ENCODE measurements at places on chromosomes 6 and 20. TPM values are rescaled to one million over a fixed set of nuclear protein-coding genes. Genes with fewer than 3 reads are reported as not detected.

PI3 gene
- not detected for total RNA-seq

ADGRF1 gene
- not detected for total RNA-seq

C6orf58 gene
- total RNA-seq = not detected

FLRT3 gene
- total RNA-seq = 53.7 TPM

PLTP gene
- total RNA-seq = 73.7 TPM

METTL24 gene
- 11.5 TPM for total RNA-seq

OPRM1 gene
- total RNA-seq = 2.8 TPM

TGM3 gene
- total RNA-seq = 0.40 TPM

NKAIN2 gene
- 44.9 TPM for total RNA-seq

NRN1 gene
- 43.9 TPM for total RNA-seq

PCNA gene
- total RNA-seq = 102 TPM

TEAD3 gene
- total RNA-seq = 6.4 TPM

PRSS35 gene
- total RNA-seq = 38.4 TPM

APCDD1L gene
- 0.11 TPM for total RNA-seq

CLVS2 gene
- total RNA-seq = 6.4 TPM

ME1 gene
- total RNA-seq = 8.4 TPM

BIRC7 gene
- total RNA-seq = 1.6 TPM

TPD52L1 gene
- total RNA-seq = 55.1 TPM

EYA2 gene
- total RNA-seq = 28.2 TPM

COL12A1 gene
- total RNA-seq = 129 TPM

GLP1R gene
- 2.0 TPM for total RNA-seq

MEA1 gene
- 31.5 TPM for total RNA-seq

ALDH5A1 gene
- 22.4 TPM for total RNA-seq

ERVFRD-1 gene
- 0.06 TPM for total RNA-seq

TPX2 gene
- 29.5 TPM for total RNA-seq

MATN4 gene
- 13.0 TPM for total RNA-seq

CTSZ gene
- total RNA-seq = 59.6 TPM

FNDC1 gene
- total RNA-seq = 49.0 TPM

EDN1 gene
- 9.9 TPM for total RNA-seq

NMBR gene
- total RNA-seq = 1.5 TPM

Data from spinal cord (tissue), 10 donors.